ENCODE measurements at places on chromosomes 4 and X.

GRCh38 chr4:167595898-167596297 is 361.6 kb upstream of the SPOCK3 start:
- no peak for DNase-seq

GRCh38 chr4:188714907-188715306 is 575.7 kb downstream of the TRIML1 start:
- DNase-seq: no peak

GRCh38 chrX:132836471-132836870 is 122.0 kb downstream of the HS6ST2 start:
- no peak for DNase-seq

- no peak for DNase-seq
Measured at GRCh38 chr4:6189511-6189910, 10.8 kb downstream of the JAKMIP1 start.

- DNase-seq: no peak
Measured at GRCh38 chr4:5162909-5163508, 111.7 kb downstream of the STK32B start.

DNA sequence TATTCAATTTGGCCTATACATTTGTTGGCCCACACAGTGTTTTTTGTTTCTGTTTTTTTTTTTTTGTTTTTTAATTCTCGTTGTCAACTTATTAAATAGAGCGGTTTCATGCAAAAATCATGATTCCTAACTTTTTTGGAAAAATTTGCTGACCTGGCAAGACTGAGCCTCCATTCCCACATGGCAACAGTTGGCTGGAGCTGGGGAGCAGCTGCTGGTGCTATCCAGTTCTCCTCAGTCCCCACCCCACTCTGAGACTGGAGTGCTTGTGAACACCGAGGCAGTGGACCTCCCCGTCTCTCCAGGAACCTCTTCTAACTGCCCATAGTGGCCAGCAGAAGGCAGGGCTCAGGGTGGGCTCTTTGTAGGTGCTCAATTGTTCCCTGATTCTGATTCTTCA is 95.7 kb upstream of the OTUD4 start:
- no peak for DNase-seq

GRCh38 chr4:53309321-53310040 is 56.4 kb downstream of the SCFD2 start:
- DNase-seq: no peak

DNA sequence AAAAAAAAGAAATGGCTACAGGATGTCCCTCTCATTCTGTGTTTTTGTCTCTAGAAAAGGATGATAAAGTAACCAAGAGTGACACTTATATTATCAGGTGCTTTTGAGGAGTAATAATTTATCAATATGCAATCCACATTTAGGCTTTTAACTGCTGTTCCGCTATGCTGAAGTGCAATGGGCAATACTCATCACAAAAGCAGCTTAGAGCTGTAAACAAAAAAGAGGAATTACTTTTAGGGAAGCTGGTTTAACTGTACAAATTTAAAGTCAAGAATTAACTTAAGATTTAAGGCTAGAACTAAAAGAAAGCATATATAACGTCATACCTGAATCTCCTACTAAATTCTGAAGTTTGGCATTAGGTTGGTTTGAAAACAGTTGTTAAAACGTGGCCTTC is 93.5 kb upstream of the DDX3X start:
- no peak for DNase-seq

GRCh38 chr4:5371415-5372190 is 320.3 kb downstream of the STK32B start:
- no peak for DNase-seq

DNA sequence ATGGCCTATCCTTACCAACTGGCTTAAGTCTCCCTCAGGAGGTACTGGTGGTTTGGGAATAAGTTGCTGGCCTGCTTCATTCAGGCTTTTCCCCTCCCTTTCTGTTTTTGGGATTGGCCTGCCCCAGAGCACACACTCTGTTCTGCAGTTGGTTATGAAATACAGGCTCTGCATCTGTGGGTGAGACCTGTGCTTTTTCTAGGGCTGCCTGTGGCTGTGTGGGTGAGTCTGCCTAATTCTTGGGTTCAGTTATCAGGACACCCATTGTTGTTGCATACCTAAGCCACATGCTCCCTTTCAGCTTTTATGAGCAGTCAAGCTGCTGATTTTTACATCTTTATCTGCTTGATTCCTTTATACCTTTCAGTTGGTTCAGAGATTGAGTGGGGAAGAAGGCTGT is 19.0 kb upstream of the CWH43 start:
- DNase-seq: no peak

GRCh38 chrX:17553961-17554482 is 179.0 kb downstream of the NHS start:
- DNase-seq: no peak

DNA sequence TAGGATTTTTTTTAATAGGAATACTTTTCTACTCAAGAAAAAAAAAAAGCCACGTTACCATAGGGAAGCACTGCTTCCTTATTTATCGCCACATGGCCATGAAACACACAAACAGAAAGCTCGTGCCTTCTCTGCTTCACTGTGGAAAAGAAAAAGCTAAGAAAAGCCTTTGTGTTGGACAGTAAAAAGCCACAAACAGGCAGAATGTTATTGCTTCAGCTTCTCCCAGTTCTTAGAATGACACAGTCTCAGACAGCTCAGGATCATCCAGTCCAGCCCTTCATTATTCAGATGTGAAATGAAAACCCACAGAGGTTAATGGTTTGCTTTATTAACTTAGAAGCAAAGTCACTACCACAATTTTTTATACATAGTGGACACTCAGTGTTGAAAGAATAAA is 181.6 kb upstream of the NOCT start:
- no peak for DNase-seq

DNA sequence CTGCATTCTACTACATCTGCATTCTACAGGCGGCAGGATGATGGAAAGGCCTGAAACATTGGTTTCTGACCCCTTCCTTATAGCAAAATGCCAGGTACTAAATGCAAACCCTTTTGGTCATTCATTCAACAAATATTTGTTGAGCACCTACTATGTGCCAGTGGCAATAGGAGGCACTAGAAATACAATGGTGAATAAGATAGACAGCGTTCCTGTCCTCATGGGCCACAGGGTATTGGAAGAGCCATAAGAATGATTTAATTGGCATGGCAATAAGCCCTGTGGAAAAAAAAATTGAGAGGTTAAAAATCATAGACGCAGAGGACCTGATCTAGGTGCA is 17.3 kb upstream of the LAP3 start:
- DNase-seq: no peak

GRCh38 chrX:78314561-78314960 is 12.8 kb downstream of the CYSLTR1 start:
- no peak for DNase-seq

DNA sequence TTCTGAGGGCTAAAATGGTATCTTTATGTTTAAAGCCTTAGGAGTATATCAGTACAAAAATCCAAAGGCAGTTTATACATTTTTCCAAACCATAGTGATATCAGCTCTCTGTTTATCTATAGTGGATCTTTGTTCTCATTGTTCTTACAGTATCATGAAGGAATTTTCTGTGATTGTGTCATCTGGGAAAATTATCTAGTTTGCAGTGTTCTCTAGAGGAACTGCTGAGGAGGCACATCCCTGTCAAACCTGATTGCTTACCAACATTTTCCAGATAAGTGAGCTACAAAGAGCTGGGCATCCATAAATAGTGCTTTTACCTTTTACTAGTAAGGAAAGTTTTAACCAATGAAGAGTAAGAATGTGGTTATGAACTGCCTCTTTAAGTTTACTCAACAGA is 44.9 kb upstream of the SLC25A31 start:
- DNase-seq: no peak

- DNase-seq: no peak
Measured at GRCh38 chr4:88610771-88611170, 18.5 kb downstream of the HERC3 start.

DNA sequence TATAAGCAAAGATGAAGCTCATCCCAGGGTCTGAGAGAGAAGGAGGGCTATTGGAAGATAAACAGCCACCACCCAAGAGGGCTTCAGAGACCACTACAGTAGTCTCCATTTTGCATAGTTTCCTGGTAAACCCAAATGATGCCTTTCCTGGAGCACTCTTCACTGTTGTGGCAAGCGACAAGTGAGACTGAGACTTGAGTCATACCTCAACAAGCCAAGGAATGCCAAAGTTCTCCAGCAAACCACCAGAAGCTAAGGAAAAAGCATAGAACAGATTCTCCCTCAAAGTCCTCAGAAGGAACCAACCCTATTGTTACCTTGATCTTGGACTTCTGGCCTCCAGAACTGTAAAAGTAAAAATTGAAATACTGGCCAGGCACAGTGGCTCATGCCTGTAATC is 65.9 kb downstream of the LARP7 start:
- no peak for DNase-seq

DNA sequence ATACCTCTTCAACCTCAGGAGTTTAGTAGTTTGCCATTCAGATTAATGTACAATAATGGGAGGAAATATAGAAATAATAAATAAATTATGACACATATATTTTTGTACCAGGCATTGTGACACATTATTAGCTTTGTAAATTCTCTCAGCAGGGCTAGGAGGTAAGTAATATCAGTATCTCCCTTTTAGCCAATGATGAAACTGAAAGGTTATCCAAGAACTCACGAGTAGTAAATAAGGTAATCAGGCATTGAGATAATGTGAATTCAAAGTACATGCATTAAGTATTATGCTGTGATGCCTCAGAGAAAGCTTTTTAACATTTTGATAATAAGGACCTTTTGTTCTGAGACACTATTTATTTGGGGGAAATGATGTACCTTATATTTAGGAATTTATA is 5.3 kb upstream of the ARAP2 start:
- DNase-seq: no peak

DNA sequence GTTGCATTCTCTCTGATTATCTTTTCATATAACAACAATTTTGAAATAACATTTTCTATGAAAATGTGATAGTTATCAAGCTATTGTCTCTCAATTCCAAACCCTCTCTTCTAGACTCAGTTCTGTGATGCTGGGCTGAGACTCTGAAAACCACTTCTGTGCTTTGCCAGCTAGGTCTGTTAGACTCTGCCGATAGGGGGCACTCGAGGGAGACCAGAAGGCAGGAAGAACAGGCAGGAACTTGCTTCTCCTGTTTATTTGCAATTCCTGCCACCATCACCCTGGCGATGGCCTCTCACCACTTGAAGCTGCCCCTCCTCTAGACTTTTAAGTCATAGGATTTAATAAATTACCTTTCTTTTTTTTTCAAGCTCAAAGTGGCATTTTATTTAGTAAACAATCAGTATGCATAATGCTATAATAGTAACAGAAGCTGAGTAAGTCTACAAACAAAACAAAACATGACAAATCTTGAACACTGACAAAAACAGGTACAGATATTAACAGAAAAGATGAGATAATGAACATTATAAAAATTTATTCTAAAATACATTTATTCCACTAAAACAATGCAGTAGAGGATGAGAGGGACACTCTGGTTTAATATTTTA is 49.7 kb downstream of the RASL11B start:
- peak; percentile 3 for DNase-seq

DNA sequence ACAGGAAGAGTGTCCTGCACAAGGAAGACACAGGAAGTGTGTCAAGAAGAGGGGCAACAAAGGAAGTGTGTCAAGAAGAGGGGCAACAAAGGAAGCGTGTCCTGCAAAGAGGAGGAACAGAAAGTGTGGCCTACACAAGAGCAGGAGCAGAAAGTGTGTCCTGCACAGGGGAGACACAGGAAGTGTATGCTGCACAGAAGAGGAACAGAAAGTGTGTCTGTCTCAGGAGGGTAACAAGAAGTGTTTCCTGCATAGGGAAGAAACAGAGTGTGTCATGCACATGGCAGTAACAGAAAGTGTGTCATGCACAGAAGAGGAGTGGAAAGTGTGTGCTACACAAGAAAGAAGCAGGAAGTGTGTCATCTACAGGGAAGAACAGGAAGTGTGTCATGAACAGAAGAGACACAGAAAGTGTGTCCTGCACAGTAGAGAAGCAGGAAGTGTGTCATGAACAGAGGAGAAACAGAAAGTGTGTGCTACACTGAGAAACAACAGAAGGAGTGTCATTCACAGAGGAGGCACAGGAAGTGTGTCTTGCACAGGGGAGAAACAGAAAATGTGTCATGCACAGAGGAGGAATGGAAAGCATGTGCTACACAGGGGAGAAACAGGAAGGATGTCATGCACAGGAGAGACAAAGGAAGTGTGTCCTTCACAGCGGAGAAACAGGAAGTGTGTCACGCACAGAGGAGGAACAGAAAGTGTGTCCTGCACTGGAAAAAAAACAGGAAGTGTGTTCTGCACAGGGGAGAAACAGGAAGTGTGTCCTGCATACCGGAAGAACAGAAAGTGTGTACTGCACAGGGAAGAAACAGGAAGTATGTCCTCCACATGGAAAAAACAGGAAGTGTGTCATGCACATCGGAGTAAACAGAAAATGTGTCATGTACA is 526.4 kb upstream of the PRKX start:
- no peak for DNase-seq

DNA sequence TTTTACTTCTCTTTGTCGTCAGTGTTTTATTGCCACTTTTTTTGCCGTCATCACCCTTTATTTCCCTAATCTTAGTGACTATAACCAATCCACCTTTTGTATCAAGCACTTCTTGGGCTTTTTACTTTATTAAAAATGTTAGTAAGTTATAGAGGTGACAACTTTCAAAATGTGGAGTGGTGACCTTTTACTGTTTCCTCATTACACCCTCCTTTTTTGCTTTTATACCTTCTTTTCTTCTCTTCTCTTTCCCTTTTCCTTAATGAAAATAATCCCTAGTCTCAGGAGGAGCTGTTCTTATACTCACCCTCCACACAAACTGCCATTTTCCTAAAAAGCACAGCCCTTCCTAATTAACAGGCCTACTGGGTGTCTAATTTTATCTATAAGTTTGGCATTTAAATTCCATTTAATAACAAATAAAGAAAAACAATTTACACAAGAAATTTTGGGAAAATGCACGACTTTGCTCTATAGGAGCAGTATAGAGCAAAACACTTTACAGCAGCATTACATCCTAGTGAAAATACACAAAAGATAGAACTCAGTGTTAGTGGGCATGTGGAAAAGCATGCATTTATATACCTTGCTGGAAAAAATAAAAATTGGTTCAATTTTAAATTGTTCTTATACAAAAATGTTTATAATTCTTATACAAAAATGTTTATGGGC is 27.3 kb downstream of the BBS12 start:
- no peak for DNase-seq

DNA sequence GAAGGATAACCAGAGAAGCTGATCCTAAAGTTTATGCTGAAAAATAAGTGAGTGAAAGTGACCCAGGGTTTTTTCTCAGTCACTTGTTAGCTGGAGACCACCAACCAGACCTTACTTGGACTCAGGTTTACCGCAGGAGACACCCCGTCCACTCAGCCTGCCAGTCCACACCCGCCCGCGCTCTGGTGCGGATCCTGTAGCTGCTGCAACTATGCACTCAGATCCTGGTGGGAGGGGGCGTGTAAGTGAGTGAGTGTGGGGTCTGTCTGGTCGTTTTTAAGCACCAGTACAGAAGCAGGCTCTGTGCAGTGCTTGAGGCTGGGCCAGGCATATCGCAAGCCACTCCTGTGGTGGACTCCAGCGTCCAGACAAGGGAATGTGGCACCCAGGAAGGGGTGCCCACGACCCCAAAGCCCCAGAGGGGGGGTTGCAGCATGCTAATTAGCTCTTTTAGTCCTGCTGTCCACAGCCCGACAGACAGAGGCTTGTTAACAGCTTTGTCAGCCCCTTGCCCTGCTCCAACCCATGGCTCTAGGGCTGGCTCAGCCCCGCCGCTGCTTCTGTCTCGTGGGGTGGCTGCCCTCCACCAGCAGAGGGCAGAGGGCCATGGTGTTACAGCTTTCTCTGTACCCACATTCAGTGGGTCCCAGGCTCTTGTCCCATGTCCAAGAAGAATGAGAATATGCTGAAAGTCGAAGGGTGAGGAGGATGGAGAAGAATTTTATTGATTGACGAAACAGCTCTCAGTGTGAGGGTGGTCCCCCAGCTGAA is 40.4 kb upstream of the PPP1R2C start:
- DNase-seq: no peak

- DNase-seq: no peak
Measured at GRCh38 chr4:168374772-168375523, 56.4 kb upstream of the DDX60 start.
